ENCODE measurements at places on chromosomes 1 and 21.

DNA sequence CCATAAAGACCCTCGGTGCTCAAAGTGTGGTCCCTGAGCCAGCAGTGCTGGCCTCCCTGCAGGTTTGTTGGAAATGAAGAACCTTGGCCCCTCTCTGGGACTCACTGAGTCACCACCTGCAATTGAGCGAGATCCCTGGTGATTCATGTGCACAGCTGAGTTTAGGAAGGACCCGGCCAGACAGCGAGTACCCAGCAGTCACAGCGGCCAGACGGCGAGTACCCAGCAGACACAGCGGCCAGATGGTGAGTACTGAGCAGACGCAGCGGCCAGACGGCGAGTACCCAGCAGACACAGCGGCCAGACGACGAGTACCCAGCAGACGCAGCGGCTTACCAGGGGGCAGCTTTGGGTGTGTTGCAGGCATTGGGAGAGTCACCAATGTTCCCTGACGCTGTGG is 123.8 kb downstream of the PRDM16 start:
- no peak for DNase-seq

GRCh38 chr1:115879977-115880376 is 39.1 kb upstream of the NHLH2 start:
- DNase-seq, result no peak

- no peak for DNase-seq
Observed at GRCh38 chr1:173015629-173016028, 35.1 kb downstream of the TNFSF18 start.

- peak; percentile 71 for DNase-seq
Observed at GRCh38 chr1:21368515-21369289, 71.2 kb upstream of the NBPF3 start.

DNA sequence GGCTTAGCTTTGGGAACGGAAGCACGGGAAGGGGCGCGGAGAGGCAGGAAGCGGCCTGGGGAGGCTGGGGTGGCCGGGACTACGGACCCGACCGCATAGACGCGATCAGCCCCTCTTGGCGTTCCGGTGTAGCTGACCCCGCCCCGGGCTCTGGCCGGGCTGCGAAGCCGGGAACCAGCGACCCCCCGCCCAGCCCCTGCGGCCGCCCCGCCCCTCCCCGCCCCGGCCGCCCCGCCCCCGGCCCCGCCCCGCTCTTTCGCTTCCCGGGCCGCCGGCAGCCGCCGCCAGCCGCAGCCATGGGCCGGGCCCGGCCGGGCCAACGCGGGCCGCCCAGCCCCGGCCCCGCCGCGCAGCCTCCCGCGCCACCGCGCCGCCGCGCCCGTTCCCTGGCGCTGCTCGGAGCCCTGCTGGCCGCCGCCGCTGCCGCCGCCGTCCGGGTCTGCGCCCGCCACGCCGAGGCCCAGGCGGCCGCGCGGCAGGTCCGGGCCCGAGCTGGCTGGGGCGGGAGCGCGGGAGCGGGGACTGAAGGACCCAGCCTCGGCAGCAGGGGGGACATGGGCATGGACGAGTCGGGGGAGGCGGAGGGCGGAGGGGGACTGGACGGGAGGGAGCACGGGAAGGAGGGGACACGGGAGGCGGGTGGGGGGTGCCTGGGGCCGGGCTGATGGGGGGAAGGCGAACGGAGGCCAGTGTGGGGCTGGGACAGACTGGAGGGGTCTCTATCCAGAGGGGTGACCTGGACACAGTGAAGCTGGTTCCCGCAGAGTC is at the start of gene SELENON:
Gene SELENON, plus strand, starts transcription at position 259 of the 768 bp plus-strand sequence. Its CDS starts 38 bp downstream, at position 297.
- DNase-seq, result peak; percentile 23

GRCh38 chr1:18977428-18977827 is 21.0 kb upstream of the IFFO2 start:
- no peak for DNase-seq

GRCh38 chr1:89719502-89720306 is 86.8 kb downstream of the LRRC8C start:
- DNase-seq, result no peak

GRCh38 chr1:94325377-94326302 is 88.3 kb upstream of the ARHGAP29 start:
- no peak for DNase-seq

DNA sequence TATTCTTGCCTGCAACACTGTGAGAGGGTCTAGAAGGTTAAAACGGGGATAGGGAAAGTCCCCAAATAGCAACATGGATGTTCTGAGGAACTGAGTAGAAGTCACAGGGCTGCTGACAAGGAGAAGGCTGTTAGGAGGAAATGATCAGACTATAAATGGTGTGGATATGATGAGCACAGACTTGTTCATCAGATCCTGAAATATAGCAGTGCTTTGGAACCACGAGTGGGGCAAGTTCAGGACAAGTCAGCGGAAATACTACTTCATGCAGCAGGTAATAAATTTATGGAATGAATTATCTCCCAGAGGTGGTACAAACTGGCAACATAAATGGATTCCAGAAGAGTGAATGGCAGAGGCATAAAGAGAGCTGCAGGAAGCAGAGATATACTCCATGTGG is 3.2 kb upstream of the KIAA0040 start:
- DNase-seq, result no peak

- no peak for DNase-seq
Observed at GRCh38 chr1:32421775-32422174, 27.5 kb upstream of the BSDC1 start.

DNA sequence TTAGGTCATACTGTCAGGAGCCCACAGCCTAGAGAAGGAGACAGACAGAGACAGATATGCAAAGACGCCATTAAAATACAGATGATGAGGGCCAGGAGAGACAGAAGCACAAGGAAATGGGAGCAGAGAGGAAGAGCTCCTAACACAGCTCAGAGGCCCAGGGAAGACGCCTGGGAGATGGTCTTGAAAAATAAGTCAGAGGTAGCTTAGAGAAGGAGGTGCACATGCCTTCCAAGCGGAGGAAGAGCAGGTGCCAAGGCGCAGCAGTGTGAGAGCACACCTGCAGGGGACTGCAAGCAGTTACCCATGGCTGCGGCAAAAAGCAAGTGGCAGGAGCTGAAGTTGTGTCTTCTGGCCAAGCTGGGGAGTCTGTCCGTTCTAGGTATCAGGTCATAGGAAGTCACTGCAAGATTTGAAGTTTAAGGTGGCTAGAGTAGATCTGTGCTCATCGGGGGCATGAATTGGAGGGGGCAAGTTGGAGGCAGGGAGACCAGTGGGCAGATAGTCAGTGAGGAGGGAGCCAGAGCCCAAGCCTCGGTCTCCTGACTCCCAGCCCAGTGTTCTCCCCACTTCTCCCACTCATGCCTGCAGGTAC is 1.3 kb upstream of the TRABD2B start:
- DNase-seq, result no peak

- DNase-seq, result no peak
Observed at GRCh38 chr1:116680752-116681151, 13.2 kb upstream of the IGSF3 start.

GRCh38 chr1:9004700-9005394 is 21.4 kb downstream of the SLC2A7 start:
- peak; percentile 88 for DNase-seq

GRCh38 chr21:29174607-29175013 is 44.2 kb downstream of the MAP3K7CL start:
- no peak for DNase-seq

GRCh38 chr1:145886816-145887215 is 1.1 kb upstream of the ANKRD35 start:
- no peak for DNase-seq

DNA sequence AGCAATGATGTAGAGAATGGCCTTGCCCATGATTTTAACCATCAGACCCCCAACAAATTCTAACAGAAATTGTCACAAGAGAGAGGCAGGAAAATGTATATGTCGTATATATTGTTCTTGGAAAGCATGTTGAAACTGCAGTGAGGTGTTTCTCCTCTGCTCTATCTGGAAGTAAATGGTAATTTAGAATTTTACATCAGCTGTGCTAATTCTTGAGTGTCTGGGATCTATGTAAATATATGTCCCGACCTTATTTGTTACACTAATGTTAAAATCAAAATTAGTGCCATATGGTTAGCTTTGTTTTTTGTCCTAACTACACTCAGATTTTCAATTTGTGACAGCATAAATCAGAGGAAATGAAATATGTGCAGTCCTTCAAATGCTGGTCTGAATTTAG is 20.5 kb downstream of the ZBTB21 start:
- DNase-seq, result no peak

GRCh38 chr1:209341146-209341545 is 242.4 kb upstream of the CAMK1G start:
- DNase-seq, result no peak

GRCh38 chr1:247415423-247416361 is at the start of gene NLRP3:
Gene NLRP3 (plus strand): TSS chr1:247416173. CDS start chr1:247418801, 2,628 bp downstream.
- no peak for DNase-seq

- DNase-seq, result no peak
Observed at GRCh38 chr1:225451340-225451739, 23.5 kb upstream of the LBR start.

DNA sequence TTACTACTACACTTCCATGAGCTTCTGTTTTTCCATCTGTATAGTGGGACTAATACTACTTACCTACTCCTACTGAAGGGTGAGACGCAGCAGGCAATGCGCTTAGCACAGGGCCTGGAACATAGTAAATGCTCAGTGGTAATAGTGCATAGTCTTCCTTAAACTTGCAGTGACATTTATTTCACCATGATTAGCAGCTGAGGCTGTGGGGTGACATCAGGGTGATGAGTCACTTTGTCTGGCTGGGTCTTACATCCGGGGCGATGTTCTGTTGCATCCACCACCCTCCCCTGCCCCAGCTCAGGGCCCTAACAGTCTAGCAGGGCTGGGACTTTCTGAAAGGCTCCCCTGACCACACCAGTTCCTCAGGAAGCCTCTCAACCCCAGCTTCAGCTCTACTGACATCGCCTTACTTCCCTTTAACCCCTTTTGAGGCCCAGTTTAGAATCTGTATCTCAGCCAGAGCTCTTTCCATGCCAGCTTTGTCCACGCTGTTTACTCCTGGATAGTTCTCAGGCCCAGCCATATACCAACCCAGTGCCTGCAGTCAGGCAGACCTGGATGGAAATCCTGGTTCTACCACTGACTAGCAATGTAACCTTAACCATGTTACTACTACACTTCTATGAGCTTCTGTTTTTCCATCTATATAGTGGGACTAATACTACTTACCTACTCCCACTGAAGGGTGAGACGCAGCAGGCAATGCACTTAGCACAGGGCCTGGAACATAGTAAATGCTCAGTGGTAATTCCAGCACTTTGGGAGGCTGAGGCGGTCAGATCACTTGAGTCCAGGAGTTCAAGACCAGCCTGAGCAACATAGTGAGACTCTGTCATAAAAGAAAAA is 66.3 kb downstream of the CD58 start:
- DNase-seq, result peak; percentile 89

DNA sequence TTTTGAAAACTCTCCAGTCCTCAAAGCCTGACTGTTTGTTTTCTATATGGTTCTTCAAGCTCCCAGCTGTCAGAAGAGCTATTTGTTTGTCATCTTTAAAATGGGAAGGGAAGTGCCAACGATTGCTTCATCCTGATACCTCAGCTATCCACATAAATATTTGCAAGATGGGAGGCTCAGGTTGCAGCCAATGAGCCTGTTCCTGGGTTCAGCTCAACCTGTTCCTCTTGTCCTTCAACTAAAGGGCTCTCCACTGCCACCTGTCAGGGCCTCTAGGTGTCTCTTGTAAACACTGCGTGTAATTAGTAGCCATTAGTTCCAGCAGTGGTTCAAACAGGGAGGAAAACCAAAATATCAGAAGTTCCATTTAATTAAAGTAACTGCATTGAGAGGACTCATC is 445.1 kb downstream of the AJAP1 start:
- peak; percentile 1 for DNase-seq

- no peak for DNase-seq
Observed at GRCh38 chr1:40039245-40039756, 1.2 kb upstream of the CAP1 start.

DNA sequence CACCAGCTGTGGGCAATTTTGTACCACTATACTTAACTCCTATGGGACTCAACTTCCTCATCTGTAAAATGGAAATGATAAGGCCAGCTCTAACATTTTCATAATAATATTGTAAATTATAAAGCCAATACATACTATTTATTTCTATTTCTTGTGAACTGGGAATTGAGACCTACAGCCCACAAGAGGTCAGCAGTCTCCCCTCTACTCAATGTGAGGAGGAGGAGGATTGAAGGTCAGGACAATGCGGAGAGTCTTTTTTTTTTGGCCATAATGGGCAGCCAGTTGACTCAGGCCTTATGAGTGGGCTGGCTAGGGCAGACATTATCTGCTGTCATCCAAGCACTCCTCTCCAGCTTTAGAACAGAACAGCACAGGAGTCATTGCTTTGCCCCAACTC is 90.5 kb downstream of the NUF2 start:
- DNase-seq, result no peak

DNA sequence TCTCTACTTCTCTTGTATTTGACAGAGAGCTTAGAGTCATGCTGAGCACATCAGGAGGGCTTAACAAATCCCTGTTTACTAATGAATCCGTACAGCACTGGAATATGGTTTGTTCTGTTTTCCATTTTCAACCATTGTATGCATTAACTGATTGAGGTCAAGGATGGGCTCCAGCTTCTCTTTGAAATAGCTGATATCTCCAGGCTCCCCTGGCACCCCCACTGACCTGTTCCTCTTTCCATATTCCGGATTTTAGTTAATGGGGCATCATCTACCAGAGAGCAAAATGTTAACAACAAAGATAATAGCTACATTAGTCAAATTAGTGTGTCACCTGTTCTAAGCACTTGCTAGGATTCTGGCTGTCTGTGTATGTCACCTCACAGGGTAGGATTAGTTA is 57.6 kb downstream of the NENF start:
- DNase-seq, result no peak

DNA sequence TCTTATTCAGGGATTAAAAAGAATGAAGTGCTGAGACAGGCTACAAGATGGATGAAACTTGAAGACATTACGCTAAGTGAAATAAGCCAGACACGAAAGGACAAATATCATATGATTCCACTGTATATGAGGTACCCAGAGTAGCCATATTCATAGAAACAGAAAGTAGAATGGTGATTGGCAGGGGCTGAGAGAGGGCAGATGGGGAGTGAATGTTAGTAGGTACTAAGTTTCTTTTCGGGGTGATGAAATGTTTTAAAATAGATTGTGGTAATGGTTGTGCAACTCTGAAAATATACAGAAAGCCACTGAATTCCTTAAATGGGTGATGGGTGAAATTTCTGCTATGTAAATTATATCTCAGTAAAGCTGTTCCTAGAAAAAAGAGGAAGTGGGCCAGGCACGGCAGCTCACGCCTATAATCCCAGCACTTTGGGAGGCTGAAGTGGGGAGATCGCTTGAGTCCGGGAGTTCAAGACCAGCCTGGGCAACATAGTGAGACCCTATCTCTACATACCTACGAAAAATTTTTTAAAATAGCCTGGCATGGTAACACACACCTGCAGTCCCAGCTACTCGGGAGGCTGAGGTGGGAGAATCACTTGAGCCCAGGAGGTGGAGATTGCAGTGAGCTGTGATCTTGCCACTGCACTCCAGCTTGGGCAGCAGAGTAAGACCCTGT is 15.9 kb downstream of the SLC27A3 start:
- DNase-seq, result no peak
